ENCODE measurements at places on chromosomes 1 and 21.
A peak's percentile ranks its signal among the peaks of the same experiment; 100 is the strongest.

GRCh38 chr21:34818662-34819158, 149.9 kb downstream of the CLIC6 start:
- no peak for DNase-seq

DNA sequence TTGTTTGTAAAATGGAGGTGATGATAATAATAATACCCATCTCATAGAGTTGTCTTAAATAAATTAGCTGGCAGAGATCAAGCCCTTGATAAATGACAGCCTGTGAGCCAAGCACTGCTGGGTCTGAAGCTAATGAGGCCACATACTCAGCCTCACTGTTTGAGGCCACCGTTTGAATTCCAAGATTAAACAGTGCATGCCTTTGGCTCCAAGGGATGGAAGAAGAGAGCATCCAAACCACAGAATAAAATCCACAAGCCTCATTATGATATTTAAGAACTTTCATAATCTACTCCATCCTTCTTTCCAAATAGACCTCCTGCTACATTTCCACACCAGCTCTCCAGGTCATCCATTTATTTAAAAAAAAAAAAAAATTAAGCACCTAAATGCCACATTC, 29.0 kb downstream of the TGFBR3 start:
- no peak for DNase-seq

DNA sequence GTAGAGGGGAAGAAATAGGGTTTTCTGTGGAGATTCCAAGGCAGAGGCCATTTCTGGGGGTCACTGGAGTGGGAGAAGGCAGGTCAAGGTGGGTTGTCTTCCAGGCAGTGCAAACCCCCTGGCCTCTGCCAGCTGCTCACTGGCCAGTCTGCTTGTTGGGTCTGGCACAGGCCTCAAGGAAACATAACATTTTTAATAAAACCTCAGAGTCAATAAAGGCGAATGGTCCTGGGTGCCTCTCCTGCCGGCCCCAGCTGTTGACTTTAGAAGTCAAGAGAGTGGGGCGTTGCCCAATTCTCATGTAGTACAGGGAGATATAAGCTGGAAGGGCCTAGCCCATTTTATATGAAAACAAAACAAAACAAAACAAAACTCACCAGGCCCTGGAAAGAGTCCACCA, 36.6 kb downstream of the RUNX3 start:
- no peak for DNase-seq

GRCh38 chr1:207504438-207504837, 8.5 kb downstream of the CR1 start:
- DNase-seq: no peak

DNA sequence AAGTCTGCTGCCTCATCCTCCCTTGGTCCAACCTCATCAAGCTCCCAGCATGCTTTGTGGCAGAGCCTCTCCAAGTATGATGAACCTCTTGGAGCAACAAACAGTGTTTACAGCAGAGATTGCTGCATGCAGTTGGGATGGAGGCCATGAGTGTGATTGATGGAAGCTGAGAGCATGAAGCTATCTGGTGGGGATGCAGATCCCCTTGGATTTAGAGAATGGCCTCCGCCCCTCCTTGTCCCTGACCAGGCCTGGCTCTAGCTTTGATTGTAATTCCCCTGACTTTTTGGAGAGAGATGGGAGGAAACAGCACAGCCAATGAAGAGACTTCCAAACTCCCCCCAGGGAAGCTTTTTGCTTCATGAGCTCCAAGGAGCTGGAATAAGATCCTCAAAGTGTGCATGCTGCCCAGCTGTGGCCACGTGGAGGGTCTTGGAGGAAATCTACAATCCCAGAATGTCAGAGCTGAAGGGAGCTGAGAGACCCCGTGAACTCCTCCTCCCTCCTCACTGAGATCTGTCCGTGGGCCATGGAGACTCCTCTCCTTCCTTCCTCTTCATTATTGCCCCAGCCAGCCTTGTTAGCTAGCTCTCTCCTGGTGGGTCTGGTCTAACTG, 165.3 kb upstream of the USP24 start:
- DNase-seq: no peak

- no peak for DNase-seq
These were observed 89.1 kb downstream of the ZSCAN20 start for GRCh38 chr1:33561576-33561975.

GRCh38 chr21:26433386-26433785, 139.7 kb downstream of the CYYR1 start:
- no peak for DNase-seq

- DNase-seq: no peak
These were observed 807.8 kb downstream of the BRINP3 start for GRCh38 chr1:189669846-189670245.

- peak; percentile 67 for DNase-seq
These were observed at the start of gene APP for GRCh38 chr21:26170471-26171257. TSS of gene APP (minus strand) at chr21:26170770. CDS start at chr21:26170620, 150 bp downstream.

DNA sequence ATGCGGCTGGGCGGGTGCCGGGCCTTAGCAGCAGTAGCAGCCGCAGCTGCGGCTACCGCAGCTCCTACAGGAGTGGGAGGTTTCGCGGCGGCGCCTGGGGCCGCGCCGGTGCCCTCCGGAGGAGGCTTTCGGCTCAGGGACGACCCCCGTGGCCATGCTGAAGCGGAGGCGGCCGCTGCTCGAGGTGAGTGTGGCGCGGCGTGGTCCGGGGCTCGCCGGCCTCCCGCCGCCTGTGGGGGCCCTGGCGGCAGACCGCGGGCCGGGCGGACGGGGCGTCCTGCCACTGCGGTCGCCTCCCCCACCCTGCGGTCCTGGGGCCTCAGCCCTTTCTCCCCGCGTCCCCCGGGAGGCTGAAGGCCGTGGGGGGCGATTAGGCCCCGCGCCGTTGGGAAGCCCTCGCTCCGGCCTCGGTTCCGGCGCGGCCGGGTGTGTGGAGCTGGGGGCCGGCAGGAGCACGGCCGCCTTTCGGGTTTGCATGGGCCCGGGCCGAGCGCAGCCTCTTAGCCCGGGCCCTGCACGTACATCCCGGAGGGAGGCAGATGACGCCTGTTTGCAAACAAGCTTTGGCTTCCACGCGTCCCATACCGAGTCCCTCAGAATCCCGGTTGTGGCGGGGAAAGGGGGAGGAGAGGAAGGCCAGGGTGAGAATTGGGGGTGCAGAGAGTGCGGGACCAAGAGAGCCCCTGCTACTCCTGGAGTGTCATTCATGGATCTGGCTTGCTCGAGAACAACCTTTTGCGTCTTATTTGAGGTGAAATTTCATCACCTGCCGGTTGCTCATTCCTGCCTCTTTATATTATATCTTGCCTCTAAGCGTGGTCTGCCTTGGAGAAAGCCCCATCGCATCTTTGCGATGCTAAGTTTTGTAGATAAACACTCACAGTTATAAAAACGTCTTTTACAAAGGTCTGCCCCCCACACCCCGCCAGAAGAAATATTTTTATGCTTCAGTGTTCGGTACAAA, 613 bp downstream of the ZFYVE9 start:
- DNase-seq: peak; percentile 21

DNA sequence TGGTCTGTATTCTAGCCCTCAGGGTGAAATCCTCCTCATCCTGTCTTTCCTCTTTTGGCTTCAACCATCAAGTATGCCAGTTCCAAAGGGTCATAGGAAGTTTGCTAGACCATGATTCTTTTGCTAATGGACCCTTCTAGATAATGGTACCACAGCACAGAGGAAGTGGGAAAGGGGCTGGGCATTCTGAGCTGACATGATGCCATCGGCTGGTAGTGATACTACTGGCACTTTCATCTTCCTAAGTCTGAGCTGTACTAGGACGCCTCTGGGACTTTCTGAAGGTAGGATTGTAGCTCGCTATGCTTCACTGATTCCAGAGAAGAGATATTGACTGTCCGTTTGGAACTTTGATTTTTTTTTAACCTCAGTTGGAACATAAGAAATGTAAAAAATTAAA, 11.4 kb downstream of the FASLG start:
- no peak for DNase-seq

DNA sequence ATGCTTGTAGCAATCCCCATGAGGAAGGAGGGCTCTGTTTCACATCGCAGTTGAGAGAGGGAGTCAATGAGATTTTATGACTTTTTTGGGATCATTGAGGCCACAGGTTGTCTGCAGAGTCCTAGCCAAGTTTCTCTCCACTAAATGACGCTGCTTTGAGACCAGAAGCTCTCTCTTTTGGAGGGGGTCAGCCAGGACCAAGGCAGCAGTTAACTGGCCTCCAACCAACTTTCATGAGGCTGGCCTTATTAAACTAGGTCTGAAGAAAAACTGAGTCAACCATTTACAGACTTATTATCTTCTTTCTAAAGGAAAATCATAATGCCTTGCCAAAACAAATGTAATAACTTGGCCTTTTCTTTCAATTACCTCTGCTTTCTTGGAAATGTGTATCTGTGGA, 8.6 kb downstream of the WLS start:
- no peak for DNase-seq

GRCh38 chr1:21628798-21629393, 40.3 kb downstream of the RAP1GAP start:
- DNase-seq: no peak

- no peak for DNase-seq
These were observed 93.1 kb downstream of the MIS18A start for GRCh38 chr21:32185726-32186125.

Data from CD8-positive, alpha-beta memory T cell (primary cell).